Common myeloid progenitor, CD34-positive (primary cell): ENCODE measurements at places on chromosomes 12 and 14.

DNA sequence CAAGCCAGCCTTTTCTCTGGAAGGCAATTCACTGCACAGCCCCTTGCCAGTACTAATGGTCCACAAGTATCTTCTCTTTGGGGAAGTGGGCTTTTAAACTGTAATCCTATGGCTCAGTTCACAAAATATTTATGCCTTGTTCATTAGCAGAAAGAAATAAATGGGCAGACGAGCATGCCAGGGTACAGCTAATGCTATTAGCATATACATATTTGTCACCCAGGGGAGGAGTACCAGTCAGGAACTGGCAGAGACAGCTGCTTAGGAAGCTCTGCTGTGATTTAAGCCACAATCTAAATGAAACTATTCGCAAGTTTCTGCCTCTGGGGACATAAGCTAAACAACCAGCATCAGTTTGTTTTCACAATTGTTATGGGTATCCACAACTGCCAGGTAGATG is 113.4 kb upstream of the CCDC198 start:
- no peak for DNase-seq

GRCh38 chr12:62873826-62874448 is 61.0 kb downstream of the PPM1H start:
- DNase-seq: no peak

- DNase-seq: no peak
Observed at GRCh38 chr12:72723732-72724131, 451.6 kb downstream of the TRHDE start.

GRCh38 chr12:104667139-104667538 is 210.4 kb downstream of the CHST11 start:
- DNase-seq: no peak

GRCh38 chr14:30983858-30984257 is 41.6 kb upstream of the AP4S1 start:
- DNase-seq: no peak

DNA sequence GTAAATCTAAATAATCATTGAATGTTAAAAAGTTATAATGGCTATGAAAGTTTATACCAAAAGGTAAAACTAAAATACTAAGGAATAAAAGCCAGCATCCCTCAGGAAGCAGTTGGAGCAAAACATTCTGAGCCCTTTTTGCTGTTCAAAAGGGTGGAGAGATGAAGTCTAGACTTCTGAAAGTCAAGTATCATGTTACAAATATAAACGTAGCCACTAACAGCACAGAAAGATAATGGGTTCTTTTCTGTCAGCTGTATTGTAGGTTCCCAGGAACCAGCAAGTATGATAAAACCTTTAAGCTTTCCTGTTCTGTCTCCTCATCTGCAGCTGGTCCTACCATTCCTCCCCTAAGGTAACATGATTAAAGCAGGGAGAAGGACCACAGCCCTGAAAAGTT is 16.4 kb upstream of the PLD4 start:
- no peak for DNase-seq
